Cortex of kidney (tissue), 1 donor: ENCODE measurements at places on chromosomes 3 and 15.

DNA sequence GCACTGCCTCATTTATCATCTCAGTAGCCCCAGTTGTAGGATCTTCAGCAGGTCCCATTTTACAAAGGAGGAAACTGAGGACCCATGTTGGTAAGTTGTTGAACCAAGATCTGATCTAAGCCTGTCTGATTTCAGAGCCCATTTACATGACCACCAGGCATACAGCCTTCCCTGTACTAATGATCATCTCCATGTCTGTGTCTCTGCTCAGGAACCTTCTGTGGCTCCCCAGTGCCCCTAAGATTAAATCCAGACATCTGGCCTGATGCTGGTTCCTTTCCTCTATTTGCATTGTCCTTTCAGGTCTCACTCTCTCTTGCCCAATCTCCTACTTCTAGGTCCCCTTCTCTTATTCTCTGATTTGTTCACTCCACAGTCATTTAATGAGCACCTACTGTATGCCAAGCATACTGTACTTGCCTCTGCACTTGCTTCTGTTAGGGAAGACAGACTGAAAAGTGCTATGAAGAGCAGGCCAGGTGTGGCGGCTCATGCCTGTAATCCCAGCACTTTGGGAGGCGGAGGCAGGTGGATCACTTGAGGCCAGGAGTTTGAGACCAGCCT is 32.4 kb downstream of the ATP2B2 start:
- DNase-seq: no peak

- DNase-seq: no peak
Observed at GRCh38 chr15:72206677-72207000, 9.1 kb upstream of the GRAMD2A start.

DNA sequence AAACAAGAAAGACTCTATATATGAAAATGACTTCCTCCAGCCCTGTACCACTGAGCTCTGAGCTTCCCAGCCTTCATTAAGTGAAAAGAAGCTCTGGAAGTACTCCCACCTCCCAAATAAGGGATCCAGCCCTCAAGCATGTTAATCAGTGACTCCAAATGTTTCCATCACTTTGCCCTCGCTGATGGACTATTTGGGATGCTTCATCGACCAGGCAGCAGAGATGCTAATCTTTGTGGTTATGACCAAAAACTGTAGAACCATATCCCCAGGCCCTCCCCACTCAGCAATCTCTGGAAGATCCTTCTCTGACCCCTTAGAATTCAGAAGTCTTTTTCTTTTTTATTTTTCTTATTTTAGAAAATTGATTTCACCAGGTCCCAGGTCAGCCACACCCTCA is 2.3 kb upstream of the CTDSPL start:
- DNase-seq: no peak

- no peak for DNase-seq
Observed at GRCh38 chr3:42544492-42545283, 37.1 kb downstream of the SEC22C start.

DNA sequence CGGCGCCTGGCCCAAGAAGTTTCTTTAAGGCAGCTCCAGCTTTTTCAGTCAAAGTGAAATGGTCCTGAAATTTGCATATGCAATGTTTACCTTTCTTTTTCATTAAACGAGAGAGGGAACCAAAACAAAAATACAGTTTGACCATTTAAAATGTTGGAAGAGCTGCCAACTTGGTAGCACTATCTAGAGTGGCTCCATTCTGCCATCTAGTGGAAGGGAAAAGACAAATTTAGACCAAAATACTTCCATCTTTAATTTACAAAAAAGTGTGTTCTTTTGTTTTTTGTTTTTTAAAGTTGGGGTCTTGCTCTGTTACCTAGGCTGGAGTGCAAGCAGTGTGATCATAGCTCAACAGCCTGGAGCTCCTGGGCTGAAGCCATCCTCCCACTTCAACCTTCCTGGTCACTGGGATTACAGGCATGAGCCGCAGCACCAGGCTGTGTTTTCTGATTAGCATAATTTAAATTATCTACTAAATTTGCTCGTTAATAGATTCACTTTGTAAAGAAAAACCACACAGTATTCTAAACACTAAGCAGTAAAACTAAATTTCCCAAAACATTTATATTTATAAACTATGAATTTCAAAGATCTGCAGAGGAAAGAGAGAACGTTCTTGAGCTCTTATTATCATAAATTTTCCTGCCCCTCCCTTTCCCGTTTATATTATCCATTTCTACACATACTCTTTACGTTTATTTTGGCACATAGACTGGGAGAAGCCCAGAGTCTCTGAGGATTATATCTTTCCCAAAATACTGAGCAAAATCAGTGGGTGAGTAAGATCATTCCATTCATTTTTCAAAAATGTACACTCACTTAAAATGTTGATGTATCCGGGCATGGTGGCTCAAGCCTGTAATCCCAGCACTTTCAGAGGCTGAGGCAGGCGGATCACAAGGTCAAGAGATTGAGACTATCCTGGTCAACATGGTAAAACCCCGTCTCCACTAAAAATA is 15.4 kb upstream of the RFC4 start:
- DNase-seq: no peak

DNA sequence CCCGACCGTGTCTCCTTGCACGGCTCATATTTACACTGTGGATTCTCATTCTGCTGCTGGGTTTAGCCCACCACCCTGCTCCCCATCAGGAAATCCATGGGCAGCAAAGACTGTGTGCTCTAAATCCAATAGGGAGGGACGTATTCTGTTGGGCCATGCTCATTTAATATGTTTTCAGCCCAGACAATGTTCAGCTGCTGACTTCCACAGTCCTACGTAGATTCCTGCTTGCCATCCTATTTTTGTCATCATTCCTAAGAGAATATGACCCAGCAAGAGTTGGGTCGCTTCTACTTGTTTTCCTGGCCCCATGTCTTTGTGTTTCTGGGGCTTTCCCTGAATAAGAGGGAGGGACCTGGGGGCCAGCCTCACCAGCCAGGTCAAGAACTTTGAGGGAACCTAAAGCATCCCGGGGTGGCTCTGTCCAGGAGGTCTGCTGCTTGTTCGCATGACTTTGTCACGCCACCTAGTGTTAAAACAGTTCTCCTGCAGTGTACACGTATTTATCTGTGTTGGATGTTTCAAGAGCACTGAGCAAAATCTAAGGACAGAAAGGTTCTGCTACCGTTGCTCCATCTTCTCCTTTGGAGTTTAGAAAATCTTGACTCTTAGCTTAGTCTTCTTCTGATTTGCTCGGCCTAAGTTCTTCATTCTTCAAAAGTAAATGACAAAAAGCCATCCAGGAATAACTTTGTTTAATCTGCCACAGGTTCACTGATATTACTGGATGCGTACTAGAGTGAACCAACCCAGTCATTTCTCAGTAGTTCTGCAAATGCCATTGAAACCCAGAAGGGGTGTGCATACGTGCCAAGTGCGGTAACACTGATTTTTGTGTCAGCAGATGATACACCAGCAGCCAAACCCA is 79.8 kb upstream of the NR2E3 start:
- DNase-seq: no peak

DNA sequence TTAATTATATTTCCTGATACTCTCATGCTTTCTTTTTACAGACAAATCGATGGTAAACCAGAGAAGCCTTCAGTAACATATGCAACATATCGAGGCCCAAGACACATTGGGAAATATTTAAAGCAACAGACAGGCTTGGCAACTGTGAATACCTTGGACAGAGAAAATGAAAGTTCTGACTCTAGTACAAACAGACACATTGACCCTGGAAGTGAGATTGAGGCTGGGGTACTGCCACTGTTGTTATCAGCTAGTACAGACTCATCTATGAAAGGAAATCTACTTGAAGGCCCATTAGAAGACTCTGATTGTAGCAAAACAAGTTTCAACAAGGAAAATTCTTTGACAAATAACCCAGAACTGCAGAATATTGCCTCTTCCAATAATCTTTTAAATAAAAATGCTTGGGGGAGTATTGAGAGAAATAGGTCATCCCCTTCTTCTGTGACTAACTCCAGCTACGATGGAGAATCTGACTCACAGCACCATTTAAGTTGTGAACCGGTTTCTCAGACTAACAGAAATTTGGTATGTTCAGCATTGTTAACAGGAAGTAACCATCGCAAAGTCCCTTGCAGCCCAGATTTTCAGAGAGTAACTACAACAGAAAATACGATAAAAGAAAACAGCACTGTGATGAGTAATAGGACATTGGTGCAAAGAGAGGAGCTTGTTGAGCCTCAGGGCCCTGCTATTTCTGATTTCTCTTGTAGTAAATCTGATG is 50.2 kb downstream of the CRYBG3 start:
- no peak for DNase-seq

- DNase-seq: no peak
Observed at GRCh38 chr3:177742273-177742672, 545.0 kb upstream of the TBL1XR1 start.

GRCh38 chr15:88003541-88004327 is 252.8 kb downstream of the NTRK3 start:
- no peak for DNase-seq

- DNase-seq: no peak
Observed at GRCh38 chr15:85475317-85475701, 94.9 kb downstream of the AKAP13 start.

DNA sequence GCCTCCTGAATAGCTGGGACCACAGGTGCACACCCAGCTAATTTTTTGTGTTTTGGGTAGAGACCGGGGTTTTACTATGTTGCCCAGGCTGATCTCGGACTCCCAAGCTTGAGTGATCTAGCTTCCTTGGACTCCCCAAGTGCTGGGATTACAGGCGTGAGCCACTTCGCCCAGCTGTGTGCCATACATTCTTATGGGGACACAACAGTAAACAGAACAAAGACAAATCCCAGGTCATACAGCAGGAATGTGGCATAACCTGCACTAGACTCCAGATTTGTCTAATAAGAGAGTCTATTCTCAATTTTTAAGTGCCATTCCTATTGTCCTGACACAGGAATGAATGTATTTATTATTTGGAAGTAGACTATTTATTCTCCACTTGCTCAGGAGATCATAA is 17.6 kb downstream of the ARL6IP5 start:
- DNase-seq: no peak

- DNase-seq: no peak
Observed at GRCh38 chr15:70225416-70225815, 127.7 kb upstream of the TLE3 start.
